Immature natural killer cell (primary cell): ENCODE measurements at places on chromosomes 4 and X.

DNA sequence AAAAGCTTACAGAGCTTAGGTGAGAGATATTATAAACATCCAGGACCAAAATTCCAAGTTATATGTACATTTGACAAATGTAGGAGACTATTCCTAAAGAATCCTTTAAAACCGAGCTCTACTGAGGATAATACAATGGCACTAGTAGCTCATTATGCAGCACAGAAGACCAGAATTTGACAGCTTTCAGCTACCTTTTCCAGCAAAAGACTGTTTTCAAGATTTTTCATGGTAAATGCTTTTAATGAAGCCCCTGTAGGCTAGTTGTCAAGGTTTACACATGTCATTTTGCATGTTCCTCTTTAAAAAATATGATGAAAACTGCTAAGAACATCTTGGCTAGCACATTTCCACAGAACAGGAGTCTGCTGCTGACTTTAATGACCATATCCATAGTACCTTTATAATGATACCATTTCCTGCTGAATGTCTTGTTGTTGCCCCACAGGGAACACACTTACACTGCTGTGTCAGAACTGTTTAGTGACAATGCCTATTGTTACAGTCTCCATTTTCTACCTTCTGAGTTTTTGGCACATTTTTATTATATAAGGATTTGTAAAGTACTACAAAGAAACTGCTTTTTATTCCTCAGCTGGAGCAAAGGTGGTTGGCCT is 1382.3 kb downstream of the RAPGEF2 start:
- DNase-seq: no peak

- DNase-seq: no peak
Observed at GRCh38 chrX:79477691-79478090, 110.6 kb upstream of the ITM2A start.

DNA sequence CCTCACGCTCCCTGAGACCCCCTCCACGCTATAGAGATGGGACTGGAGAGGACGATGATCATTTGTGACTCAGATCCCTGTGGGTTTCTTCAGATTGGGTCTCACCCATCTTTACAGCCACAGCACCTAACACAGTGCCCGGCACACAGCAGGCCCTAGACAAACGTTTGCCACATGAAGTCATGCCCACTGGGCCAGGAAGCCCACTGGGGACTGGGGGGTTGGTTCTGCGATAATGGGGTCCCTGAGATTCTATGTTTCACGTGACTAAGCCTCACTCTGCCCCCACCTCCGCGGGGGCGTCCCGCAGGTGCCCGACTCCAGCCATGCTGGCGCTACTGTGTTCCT is 3.8 kb downstream of the SOD3 start:
- no peak for DNase-seq

DNA sequence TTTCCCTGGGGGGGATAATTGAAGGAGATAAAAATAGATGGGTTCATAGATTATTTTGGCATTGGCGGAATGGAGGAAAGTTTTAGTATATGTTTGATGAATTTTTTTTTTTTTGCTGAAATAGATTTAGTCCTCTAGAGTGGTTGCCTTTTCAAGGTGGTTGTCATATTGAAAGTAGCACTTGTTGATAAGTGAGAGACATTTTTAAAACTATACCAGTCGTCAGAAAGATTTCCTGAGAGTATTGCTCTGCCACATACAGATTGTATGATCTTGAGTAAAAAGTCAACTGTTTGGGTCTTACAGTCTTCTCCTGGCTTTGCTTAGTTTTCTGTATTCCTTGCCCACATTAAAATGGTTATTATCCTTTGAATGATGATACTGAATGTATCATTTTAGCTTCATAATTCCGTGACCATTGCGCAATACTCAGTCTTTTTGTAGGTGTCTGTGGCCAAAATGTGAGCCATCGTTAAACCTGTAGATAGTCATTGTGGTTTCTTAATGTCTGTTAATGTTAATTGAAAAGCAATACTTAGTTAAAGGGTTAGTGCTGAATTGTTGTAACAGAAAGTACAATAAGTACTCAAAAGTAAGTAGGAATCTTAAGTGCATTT is 7.1 kb downstream of the SMARCAD1 start:
- DNase-seq: peak; percentile 36
